ENCODE measurements at places on chromosomes 7 and 10.
A peak's percentile ranks its signal among the peaks of the same experiment; 100 is the strongest.

DNA sequence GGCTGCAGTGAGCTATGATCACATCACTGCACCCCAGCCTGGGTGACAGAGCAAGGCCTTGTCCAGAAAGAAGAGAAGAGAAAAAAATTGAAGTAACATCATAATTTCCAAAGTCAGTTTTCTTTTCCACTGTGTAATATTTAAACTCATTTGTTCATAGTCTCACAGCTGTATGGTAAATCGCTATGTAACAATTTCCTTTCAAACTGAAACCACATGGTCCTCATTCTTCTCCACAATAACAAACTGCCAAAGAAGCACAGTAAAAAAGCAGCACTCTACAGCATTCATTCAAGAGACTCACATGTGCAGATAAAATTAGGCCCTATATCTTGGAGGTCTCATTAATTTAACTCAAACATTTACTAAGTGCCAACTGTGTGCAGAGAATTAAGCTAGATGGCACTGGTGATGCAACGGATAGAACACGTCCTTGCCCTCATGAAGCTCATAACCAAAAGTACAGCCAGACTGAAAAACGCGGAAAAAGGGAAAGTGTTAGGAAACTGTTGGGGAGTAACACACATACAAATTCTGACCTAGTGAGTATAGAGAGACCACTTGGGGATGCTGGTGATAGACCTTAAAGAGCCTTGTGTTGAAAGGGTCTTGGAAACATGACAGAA lies 174.0 kb upstream of the KCTD7 start:
- no peak for DNase-seq

GRCh38 chr7:139597028-139597427 lies 73.5 kb downstream of the CLEC2L start:
- DNase-seq, result no peak

DNA sequence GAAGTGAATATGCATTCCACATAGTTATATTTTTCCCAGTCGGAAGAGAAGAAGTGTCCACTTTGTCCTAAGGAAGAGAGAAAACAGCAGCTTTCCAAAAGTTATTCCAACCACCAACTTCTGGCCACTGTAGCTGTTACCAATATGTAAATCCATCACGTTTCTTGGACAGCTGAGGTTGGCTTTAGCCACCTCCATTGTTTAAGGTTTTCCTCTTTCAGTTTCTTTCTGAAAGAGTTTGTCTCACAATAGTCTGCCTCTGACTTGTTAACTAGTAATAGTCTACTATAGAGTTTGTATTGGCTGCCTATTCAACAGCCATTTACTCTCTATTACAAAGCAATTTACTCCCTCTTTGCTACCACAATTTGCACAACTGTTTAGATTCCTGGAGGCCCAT lies 457.6 kb upstream of the LRRN3 start:
- DNase-seq, result no peak

- DNase-seq, result no peak
Measured at GRCh38 chr7:122691569-122692235, 7.2 kb downstream of the RNF133 start.

DNA sequence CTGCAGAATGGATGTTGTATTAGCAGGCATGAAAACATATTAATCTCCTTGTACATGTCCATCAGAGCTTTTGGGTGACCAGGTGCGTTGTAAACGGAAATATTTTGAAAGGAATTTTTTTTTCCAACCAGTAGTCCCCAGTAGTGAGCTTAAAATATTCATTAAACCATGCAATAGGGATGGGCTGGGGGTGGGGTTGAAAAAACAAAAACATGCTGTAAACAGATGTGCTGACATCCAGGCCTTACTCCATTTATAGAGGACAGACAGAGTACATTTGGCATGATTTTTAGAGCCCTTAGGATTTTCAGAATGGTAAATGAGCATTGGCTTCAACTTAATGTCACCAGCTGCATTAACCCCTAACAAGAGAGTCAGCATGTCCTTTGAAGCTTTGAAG lies 50.2 kb downstream of the PTPN12 start:
- DNase-seq, result no peak

- DNase-seq, result no peak
Measured at GRCh38 chr10:35398908-35399307, 62.6 kb downstream of the CCNY start.

DNA sequence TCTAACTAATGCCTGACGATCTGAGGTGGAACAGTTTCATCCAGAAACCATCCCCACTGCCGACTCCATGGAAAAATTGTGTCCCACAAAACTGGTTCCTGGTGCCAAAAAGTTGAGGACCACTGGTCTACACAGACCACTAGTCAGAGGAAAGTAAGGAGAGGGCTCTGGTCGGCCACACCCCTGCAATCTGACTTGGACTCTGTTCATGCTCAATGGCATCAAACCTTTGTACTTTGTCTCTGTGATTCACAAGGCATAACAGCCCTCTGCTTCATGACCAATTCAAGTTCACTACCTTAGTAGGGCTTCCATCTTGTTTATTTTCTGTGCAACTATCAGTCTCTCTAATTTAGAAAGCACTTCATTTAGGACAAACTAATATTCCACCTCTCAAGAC lies 1.8 kb downstream of the TUBAL3 start:
- DNase-seq, result no peak

GRCh38 chr10:82943142-82943541 lies 1068.1 kb downstream of the NRG3 start:
- DNase-seq, result no peak

GRCh38 chr7:151060416-151061212 lies 1.2 kb downstream of the SLC4A2 start:
- peak; percentile 56 for DNase-seq

- DNase-seq, result no peak
Measured at GRCh38 chr7:40223451-40224127, 88.8 kb downstream of the SUGCT start.

DNA sequence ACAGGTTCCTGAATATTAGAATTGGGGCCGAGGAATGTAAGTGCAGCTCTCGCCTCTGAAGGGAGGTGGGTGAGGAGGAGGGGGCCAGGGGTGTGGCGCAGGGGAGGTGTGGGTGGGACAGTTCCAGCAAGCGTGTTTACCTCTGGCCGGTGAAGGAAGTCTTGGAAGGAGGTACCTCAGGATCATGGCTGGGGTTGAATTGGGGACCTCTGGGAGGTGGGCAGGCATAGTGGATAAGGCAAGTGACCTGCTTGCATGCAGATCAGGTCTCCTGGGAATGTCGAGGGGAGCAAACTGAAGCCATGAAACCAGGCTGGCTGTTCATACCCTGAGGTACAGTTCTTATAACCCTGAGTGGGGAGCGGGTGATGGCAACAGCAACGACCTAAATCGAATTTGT lies 2.0 kb downstream of the ZNF775 start:
- no peak for DNase-seq

DNA sequence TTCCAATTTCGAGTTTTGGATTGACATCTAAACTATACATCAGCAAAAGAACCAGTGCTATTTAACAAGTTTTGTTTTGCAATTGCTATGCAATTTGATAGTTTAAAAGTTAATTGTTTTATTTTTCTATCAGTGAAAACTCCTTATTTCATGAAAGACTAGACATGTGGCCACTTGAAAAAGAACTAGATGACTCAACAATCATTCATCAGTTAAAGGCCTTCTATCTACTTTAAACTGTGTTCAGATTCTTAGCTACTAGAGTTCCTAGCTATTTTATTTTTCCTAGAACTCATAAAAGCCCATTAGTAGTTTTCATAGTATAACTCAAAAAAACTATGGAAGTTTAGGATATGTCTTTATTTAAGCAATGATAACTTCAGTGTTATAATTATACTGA lies 104.6 kb upstream of the LSM8 start:
- DNase-seq, result no peak

GRCh38 chr7:81159402-81159801 lies 240.6 kb upstream of the SEMA3C start:
- DNase-seq, result no peak

- no peak for DNase-seq
Measured at GRCh38 chr10:87678302-87678701, 18.6 kb downstream of the PAPSS2 start.

Data from NAMALWA (cell line).